ENCODE measurements at places on chromosomes 6 and 20. TPM values are rescaled to one million over a fixed set of nuclear protein-coding genes. Genes with fewer than 3 reads are reported as not detected.

SOD2 gene
- total RNA-seq = 10,850 TPM

CDH4 gene
- total RNA-seq = 0.61 TPM

ISM1 gene
- 0.61 TPM for total RNA-seq

GRM4 gene
- total RNA-seq = not detected

ARFGEF3 gene
- 0.40 TPM for total RNA-seq

RPS6KA2 gene
- 35.7 TPM for total RNA-seq

ECT2L gene
- not detected for total RNA-seq

IL17A gene
- not detected for total RNA-seq

WFDC2 gene
- total RNA-seq = not detected

LTB gene
- not detected for total RNA-seq

CST7 gene
- 1.9 TPM for total RNA-seq

MLIP gene
- total RNA-seq = 130 TPM

GATA5 gene
- not detected for total RNA-seq

FBXO9 gene
- total RNA-seq = 16.6 TPM

FAM83C gene
- total RNA-seq = not detected

REM1 gene
- total RNA-seq = 1.2 TPM
